ENCODE measurements at places on chromosomes 3 and 15.
A peak's percentile ranks its signal among the peaks of the same experiment; 100 is the strongest.

DNA sequence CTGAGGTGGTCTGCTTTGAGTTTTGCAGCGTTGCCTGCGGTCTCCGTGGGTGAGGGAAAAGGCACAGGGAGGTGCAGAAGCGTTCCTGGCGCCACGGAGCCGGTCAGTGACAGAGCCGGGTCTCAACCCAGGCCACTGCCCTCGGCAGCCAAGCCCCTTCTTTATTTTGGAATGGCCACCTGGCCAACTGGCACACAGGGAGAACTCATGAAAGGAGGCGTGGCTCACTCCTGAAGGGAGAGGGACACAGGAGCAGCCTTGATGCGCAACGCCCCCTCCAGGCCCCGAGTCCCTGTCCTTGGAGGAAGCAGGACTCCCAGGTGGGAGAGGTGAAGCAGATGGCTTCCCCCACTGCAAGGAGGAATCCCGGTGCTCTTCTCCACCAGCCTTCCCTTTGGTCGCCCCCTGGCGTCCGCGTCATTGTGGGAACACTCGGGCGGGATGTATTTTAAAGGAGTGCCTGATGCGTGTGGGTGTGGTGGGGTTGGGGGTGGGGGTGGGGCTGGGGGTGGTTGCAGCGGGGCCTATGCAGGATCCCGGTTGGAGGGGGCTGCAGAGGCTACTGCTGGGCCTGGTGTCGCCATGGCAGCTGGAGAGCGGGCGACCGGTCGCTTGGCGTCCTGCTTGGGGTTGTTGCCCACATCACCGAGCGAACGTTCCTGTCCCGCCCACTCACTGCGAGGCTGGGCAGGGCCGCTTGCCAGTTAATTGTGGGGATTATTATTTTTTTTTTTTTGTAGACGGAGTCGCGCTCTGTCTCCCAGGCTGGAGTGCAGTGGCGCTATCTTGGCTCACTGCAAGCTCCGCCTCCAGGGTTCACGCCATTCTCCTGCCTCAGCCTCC, 32.6 kb downstream of the APBA2 start:
- DNase-seq, result peak; percentile 32

DNA sequence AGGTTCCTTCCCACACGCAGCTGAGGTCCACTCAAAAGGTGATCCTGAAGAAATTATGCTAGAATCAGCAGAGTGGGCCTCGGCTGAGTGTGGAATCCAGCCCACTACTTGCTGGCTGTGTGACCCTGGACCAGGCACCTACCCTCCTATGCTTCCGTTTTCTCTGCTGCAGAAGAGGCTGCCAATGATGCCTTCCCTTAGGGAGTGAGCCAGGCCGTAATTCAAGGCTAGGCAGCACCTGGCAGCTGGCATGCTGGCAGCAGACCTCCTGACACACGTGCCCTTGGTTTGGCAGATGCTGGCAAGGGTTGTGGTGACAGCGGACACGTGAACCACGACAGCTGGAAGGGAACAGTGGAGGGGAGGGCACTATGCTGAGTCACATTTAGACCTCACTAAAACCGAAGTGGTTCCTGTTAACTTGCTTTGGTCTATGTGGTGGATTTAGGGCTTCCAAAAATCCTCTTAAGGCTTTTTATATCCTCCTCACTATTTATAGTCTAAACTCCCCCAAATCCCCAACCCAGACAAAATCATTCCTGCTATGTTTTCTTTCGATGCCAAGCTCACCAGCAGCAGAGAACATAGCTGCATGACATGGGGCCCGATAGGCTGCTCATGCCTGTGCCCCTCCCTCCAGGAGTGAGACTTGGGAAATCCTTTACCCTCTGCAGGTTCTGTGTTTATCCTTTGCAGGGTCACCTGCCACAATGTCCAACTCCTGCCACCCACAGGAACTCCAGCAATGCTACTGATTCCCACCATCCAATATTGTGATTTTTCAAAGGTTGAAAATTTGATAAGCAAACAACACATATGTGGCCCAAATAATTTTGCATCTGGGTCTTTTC, 10.6 kb upstream of the PCSK6 start:
- DNase-seq, result no peak

- no peak for DNase-seq
Measured at GRCh38 chr3:100538339-100538706, 45.9 kb downstream of the TMEM45A start.

DNA sequence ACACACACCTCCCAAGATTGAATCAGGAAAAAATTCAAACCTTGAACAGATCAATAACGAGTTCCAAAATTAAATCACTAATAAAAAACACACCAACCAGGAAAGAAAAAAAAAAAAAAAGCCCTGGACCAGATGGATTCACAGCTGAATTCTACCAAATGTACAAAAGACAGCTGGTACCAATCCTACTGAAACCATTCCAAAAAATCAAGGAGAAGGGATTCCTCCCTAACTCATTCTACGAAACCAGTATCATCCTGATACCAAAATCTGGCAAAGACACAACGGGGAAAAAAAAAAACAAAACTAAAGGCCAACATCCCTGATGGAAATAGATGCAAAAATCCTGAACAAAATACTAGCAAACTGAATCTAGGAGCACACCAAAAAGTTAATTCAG, 54.4 kb upstream of the SLC12A8 start:
- DNase-seq, result no peak

DNA sequence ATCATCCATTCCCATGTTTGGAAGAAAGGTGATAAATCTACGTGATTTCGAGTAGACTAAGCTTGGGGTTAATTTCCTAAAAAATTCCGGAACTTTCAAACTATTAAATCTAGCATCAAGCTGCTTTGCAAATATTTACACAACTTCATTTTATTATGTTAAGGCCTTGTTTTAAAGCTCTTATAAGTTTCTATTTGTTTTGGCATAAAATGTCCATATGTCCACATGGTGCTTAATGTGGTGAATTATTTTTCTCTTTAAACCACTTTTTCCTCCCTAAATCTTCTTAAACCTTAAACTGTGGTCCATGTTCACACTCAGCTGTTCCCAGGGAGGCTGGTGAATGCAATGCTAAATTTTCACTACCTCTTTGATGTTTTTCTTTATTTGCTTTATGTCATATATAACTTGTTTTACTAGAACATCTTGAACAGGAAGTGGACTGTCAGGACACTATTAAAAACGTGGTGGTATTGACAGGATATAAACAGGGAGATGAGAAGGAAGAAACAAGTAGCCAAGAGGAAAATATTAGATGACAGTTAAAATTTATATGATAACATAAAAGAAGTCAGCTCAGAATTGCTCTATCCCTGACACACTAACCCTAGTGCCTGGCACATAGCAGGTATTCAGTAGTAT, 72.5 kb upstream of the AGTR1 start:
- DNase-seq, result no peak

- no peak for DNase-seq
Measured at GRCh38 chr3:121863801-121864200, 28.8 kb downstream of the EAF2 start.

- DNase-seq, result no peak
Measured at GRCh38 chr15:40332113-40332781, 8.5 kb downstream of the CCDC9B start.

DNA sequence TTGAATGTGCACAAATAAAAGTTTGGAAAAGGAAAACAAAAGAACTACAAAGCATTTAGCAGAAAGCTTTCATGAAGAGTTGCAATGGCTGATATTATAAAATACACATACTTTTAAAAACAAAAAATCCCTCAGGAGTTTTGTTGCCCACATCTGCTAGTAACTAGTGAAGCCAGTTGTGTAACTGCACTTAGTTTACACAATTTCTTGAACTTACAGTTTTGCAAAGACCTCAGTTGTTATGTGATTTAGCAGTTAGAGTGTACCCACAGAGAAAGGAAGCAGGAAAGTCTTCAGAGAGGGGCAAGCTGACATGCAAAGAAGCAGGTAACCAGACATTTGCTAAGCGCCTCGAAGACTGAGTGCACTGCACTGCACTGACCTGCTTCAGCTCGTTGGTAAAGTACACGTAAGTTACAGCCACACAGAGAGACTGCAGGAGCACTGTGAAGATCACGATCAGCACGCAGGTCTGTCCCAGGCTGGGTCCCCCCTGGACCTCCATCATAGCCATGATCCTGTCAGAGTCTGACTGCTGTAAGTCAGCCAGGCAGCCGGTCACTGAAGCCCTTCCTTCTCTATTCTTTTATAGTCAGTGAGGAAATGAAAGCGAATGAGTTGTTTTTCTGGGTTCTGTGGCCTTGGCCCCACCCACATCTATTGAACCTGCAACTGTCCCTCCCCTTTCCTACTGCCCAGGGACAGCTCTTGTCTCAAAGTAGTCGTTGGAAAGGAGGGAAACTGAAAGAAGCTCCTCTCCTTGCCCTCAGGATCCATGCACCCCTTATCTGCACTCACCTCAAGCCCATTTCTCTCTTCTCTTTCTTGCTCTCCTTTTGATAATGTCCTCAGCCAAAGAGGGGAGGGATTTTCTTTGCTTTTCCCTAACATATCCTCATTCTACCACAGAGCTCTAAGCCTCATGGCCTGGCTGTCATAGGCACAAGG, at the start of gene TNFSF10:
Gene TNFSF10, minus strand, starts transcription at position 560 of the 948 bp plus-strand sequence. Its CDS starts 46 bp downstream, at position 514.
- no peak for DNase-seq

- DNase-seq, result no peak
Measured at GRCh38 chr3:70999730-71000129, 583.8 kb downstream of the FOXP1 start.

DNA sequence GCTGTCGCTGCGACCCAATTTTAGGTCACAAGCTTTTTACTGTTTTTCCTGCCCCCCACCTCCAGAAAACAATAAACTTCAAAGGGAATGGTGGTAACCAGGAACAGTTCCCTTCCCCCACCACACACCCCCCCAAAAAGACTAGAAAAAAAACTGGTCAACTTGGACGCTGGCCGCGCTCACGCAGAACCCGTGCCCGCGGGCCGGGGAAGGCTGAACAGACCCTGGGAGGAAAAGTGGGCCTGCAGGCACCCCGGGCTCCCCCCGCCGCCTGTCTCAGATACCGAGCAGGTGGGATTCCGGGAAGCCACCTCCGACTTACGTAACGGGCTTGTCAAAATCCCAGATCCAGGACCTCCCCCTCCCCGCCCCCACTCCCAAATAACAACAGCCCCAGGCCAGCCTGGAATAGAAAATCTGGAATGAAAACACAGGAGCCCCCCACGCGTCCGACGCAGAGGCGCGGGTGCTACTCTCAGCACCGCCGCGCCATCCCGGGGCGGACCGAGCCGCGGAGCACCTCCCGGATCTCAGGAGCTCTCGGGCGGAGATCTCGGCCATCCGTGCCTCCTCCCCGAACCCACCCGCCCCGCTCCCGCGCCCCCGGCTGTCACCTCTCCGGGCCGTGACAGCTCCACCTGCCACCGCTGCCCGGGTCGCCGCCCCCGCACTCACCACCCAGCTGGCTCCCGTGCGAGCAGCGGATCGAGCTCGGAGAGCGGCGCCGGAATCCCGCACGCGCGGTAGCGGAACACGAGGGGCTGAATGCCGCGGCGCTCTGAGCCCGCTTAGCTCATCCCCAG, 557 bp downstream of the DENND4A start:
- peak; percentile 48 for DNase-seq

DNA sequence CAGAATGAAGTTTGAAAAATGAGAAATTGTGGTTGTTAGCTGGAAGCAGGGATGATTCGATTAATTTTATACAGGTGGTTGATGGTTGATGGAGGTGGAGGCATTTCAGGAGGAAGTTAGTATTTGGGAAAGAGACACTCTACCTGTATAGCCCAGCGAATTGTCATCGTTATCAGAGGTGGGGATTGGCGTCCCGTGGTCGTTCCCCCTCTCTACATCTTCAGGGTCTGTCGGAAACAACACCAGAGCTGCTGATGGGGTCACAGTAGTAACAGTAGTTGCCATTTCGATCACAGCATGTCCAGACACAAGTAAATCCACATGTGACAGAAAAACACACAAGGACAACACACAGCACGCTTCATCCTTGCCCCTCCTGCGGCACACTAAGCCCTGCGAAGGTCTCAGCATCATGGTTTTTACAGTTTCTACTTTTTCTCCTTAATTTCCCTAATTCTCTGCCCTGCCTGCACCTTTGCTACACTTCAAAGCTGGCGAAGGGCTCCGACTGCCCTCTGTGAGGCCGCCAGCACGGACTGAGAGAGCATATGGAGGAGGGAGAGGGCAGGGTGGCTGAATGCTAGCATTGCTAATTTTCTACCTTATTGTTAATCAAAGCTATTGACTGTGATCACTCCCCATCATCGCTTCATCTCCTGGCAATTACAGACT, 642.3 kb downstream of the ROBO1 start:
- no peak for DNase-seq

GRCh38 chr3:144229953-144230352, 258.3 kb downstream of the DIPK2A start:
- no peak for DNase-seq

DNA sequence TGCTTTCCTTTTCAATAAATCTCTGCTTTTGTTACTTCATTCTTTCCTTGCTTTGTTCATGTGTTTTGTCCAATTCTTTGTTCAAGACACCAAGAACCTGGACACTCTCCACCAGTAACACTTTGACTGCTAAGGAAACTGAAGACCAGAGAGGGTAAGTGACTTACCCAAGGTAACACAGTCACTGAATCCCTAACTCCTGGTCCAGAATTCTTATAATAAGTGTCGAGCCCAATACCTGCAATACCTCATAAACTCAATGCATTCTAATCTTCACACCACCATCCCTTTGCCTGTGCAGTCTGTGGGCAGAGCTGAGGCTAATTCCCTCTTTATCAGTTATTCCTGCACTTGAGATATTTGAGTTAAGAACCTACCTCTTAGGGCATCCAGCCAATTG, 237.8 kb downstream of the UACA start:
- DNase-seq, result no peak

DNA sequence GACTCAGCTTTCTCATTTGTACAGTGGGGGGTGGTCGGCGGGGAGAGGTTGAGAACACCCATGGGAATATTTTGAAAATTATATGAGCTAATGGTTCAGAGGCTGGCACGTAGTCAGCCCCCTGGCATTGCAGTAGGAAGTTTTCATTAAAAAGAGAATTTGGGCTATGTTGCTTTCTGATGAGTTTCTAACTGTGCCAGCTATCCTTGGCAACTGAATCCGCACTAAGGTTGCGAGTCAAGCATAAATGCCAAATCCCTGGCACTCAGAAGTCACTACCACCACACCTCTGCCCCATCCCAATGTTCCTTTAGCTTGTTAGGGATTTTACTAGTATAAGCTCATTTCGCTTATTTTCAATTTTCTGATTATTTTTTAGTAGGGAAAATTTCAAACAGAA, 91.6 kb downstream of the DNASE1L3 start:
- DNase-seq, result no peak

GRCh38 chr3:194148383-194148782, 12.4 kb downstream of the HES1 start:
- no peak for DNase-seq

GRCh38 chr3:118512301-118512700, 522.3 kb downstream of the IGSF11 start:
- DNase-seq, result no peak

DNA sequence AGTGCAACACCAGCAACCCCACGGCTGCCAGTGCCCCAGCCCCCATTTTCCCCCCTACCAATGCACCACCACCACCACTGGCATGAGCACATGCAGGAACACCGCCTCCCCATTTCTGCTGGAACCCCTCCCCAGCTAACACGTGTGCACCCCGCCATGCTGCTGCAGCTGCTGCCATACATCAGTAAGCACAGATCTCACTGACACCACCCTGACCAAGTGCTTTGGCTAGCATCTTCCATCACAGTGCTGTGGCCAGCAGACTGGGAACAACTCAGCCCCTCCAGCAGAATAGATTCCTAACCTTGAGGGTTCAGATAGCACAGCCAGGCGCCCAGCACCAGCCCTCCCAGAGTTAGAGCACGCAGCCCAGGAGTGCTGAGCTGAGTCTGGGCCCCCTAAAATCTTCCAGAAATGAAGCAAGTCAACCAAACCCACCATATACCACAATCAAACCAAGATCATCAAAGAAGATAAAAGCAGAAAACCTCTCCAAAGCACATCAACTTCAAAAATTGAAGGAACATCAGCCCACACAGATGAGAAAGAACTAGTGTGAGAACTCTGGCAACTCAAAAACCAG, 81.2 kb upstream of the CDV3 start:
- no peak for DNase-seq

Measured in progenitor cell of endocrine pancreas (in vitro differentiated cells).